ENCODE measurements at places on chromosomes 1 and 21.

DNA sequence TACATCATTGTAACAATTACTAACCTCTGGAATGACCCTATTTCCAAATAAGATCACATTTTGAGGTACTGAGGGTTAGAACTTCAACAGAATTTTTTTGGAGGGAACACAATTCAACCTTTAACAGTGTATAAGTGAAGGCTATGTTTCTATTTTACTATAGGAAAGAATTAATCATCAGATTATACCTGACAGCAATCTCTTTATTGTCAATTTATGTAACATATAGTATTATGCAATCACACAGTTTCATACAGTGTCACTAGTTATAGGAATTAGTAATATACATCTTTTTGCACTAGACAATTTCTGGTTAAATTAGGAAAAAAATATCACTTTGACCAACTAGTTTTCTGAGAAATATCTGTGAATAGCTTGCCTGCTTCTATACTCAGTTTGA lies 59.1 kb downstream of the MSH4 start:
- no peak for DNase-seq

DNA sequence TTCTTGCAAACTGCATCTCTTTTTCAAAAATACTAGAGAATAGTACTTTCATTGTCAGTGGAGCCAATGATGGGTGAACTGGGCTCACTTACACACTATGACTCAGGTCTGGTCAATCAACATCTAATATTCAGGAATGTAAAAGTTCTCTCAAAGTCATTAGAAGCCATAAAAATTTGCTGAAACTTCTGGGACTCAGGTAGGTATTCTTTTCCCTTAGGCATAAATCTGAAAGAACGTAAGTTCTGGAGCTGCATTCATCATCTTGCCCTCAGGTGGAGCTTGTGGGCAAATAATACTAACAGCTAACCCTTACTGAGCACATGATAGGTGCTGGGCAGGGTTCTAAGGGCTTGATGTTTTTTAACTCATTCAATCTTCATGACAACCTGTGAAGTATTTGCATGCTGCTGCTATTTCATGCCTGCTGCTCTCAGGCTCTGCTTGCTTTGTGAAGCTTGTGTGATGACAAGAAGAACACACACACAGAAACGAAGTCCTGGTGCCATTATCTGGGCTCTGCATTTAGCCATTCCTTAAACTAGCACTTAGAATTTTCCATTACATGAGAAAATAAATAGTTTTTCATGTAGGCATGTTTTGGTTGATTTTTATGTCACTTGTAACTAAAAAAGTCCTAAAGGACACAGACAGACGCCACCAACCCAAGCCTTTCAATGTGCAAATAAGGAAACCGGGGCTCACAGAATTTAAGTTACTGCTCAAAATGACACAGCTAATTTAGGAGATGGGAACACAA lies 394.2 kb upstream of the LYPLAL1 start:
- peak; percentile 68 for DNase-seq

DNA sequence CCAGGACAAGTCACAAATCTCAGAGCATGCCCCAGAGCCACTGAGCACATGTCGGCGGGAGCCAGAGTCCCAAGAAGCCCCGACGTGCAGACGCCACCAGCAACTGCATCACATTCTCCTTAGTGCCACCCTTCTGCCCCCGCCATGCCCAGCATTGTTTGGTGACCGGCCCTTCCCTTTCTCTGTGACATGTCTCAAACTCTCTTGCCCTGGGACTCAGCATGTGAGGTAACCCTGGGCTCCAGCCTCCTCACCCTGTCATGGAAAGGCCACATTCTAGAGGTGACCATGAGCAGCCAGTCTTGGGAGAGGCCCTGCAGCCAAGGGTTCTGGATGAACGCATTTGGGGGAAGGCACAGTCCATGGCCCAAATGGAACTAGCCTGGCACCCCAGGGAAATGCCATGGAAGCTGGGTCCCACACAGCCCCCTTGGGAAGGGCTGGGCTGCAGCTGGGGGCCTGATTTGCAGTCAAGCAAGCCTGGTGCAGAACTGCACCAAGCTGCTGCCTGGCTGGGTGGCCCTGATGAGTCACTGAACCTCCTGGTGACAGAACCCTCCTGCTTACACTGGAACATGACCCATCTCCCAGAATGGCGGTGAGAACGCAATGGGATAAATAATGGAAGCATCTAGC lies 94.4 kb downstream of the ITPKB start:
- peak; percentile 19 for DNase-seq

GRCh38 chr1:6831366-6831765 lies 46.1 kb downstream of the CAMTA1 start:
- DNase-seq, result no peak

GRCh38 chr1:203340112-203340790 lies 10.7 kb downstream of the FMOD start:
- peak; percentile 90 for DNase-seq

- no peak for DNase-seq
Observed at GRCh38 chr1:17060306-17060749, 6.5 kb upstream of the SDHB start.

DNA sequence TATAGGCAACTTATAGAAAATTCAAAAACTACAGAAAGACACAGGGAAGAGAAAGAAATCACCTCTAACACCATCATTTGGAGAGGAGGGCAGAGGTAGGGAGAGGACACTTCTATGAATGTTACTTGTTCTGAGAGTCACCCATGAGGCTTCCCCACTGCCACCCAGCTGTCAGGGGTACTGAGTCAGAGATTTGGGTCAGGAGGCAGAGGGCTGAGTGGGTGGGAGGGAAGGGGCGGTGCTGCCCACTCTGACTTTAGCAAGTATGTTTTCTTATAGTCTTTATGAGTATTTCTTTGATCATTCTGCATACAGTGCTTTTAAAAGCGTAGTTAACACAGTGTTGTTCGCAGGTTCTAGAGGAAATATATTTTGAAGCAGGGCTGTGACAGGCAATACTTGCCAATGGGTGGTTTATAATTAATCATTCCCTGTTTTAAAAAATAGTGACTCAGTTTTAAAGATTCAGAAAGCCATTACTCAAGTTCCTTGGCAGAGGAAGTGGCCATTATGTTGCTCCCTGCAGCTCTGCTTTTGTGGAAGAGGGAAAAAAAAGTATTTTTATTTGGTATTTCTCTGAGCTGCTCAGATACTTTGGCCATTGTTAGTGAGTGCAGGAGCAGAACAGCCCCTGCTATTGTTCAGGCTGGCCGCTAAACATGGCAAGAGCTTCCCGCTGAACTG lies 18.3 kb downstream of the IL6R start:
- DNase-seq, result peak; percentile 79

GRCh38 chr1:41530411-41530810 lies 45.9 kb upstream of the EDN2 start:
- DNase-seq, result no peak

DNA sequence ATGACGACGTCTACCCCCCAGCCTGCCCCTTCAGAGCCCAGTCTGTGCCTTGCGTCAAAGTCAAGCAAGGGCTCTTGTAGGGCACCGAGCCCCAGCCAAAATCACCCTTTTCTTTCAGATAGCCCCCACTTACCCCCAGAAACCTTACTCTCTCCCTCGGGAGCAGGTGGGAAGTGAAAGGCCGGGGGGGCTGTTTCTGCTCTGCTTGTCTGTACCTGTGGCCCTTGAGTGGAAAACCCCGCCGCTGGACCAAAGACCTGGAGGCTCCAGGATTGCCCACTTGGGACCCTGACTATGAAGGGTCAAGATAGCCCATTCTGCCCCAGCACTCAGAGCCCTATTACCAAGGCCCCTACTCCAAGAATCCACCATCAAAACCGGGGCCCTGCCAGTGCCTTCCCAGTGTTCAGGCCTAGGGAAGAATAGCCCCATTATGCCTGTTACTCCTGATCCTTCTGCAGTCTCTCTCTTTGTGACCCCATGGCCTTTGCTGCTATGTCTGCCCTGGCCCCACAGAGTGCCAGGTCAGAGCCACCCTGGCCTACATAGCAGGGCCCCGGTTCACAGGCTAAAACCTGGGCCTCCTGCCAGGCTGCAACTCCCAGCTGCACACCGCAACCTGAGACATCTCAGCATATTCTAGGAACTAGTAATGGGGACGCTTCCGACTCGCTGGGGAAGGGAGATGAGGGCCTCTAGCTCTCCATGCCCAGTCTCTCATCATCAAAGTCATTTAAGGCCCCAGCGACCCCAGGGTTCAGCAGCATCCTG lies 22.2 kb upstream of the HPDL start:
- DNase-seq, result peak; percentile 23

- DNase-seq, result peak; percentile 93
Observed at GRCh38 chr1:178417858-178418257, 78.9 kb downstream of the CLEC20A start.

DNA sequence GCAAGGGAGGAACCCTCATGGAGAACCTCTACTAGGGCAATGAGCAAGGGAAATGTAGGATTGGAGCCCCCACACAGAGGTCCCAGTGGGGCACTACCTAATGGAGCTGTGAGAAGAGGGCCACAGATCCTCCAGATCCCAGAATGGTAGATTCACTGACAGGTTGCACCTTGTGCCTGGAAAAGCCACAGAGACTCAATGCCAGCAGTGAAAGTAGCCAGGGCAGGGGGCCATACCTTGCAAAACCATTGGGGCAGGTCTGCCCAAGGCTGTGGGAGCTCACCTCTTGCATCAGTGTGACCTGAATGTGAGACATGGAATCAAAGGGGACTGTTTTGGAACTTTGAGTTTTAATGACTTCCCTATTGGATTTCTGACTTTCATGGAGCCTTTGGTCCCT lies 17.9 kb downstream of the CFH start:
- DNase-seq, result no peak

DNA sequence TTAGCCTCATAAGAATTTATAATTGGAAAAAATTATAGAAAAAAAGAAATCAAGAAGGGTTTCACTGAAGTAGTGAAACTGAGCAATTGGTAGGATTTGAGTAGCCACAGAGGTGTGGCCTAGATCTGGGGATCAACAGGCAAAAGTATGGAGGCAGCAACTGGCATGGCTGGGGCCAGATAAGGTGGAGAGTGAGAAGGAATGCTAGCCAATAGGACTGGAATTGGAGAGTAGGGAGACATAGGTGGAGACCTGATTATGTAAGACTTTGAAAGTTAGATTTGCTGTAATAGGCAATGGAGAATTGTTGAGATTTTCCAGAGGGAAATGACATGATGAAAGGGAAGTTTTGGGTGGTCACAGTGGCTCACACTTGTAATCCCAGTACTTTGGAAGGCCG lies 24.6 kb upstream of the CGN start:
- no peak for DNase-seq

- no peak for DNase-seq
Observed at GRCh38 chr1:66356605-66357004, 177.3 kb upstream of the SGIP1 start.

DNA sequence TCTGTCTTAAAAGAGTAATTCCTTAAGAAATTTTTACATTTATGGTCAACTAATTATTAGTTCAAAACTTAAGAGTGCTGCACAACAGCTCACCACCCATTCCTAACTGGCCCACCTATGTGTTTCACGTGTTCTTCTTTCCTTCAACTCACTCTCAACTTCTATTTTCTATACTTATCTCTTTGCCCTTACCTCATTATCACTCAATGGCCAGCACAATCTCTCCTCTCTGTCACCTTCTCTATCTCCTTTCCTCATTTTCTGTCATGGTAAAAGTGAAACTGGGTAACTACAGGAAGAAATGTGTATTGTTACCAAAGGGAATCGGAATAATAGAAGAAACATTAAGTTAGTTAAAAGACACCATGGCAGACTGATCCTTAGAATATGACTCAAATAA lies 43.1 kb downstream of the DENND1B start:
- no peak for DNase-seq

GRCh38 chr1:201020040-201020591 lies 3.4 kb downstream of the KIF21B start:
- no peak for DNase-seq

DNA sequence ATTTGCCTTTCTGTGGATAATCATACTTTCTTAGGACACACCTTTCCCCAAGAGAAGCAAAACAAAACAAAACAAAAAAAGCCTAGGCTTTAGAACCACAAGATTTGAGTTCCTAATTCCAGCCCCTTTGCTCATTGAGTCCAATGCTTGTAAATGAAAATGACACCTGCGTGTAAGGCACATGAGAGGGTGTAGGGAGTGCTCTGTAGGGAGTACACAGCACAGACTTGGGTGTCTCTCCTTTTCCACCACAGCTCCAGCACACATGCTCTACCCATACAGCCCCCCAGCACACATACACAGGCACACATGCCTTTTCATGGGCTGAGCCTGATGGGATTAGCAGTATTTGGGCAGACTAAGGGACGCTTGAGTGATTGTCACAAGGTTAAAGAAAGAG lies 9.2 kb upstream of the NGF start:
- no peak for DNase-seq

DNA sequence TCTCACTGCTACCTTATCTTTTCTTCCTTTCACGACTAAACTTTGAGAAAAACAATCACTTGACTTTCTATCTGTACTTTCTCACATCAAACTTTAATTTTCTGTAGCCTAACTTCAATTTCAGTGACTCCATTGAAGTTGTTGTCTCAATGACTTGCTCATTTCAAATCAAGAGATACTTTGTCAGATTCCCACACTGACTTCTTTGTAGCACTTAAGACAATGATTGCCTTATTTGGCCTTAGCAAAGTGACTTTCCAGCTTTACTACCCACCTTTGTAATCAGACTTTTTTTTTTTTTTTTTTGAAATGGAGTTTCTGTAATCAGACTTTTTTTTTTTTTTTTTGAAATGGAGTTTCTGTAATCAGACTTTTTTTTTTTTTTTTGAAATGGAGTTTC lies 37.0 kb downstream of the AGO4 start:
- DNase-seq, result no peak

DNA sequence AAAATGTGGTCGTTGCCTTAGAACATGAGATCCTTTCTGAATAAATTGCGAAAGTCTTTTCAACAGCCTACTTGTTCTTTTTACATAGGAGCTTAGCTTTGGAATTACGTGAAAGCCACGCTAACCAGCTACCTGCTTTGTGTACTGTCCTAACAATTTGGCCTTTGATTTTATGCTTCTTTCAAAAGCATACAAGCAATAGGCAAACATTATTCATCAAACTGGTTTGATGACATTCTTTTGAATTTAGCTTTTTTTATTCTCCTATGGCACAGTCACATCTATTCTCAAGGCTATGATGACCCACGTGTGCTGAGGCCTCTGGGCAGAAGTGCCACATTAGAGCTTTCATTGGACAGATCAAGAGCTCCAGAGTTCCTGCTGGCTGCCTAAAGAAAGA lies 178.0 kb upstream of the DPT start:
- DNase-seq, result no peak

DNA sequence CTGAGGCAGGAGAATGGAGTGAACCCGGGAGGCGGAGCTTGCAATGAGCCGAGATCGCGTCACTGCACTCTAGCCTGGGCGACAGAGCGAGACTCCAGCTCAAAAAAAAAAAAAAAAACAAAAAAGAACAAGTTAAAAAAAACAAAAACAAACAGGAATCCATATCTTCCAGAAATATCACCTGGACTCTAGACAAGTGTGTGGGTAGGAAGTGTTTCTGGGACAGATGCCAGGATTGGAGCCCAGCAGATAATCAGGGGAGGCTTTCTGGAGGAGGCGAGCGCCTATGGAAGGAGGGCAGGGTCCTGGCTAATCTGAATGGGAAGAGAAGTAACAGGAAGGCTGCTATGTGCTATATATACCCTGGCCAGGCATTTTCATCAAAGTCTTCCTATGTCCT lies 43.6 kb upstream of the SYNC start:
- DNase-seq, result no peak

GRCh38 chr1:160708801-160709200 lies 2.8 kb downstream of the CD48 start:
- DNase-seq, result no peak

GRCh38 chr1:55441489-55441888 lies 226.3 kb upstream of the USP24 start:
- peak; percentile 78 for DNase-seq

Data from fibroblast of lung (primary cell).